ENCODE measurements at places on chromosomes 11 and 22.

- DNase-seq = no peak
Measured at GRCh38 chr11:44067266-44067665, 1.2 kb downstream of the ACCS start.

GRCh38 chr11:115693002-115693401 lies 188.8 kb upstream of the CADM1 start:
- DNase-seq = no peak

- peak; percentile 93 for DNase-seq
Measured at GRCh38 chr11:31757260-31757835, 53.8 kb downstream of the PAX6 start.

- no peak for DNase-seq
Measured at GRCh38 chr22:38169116-38169515, 12.5 kb downstream of the PLA2G6 start.

DNA sequence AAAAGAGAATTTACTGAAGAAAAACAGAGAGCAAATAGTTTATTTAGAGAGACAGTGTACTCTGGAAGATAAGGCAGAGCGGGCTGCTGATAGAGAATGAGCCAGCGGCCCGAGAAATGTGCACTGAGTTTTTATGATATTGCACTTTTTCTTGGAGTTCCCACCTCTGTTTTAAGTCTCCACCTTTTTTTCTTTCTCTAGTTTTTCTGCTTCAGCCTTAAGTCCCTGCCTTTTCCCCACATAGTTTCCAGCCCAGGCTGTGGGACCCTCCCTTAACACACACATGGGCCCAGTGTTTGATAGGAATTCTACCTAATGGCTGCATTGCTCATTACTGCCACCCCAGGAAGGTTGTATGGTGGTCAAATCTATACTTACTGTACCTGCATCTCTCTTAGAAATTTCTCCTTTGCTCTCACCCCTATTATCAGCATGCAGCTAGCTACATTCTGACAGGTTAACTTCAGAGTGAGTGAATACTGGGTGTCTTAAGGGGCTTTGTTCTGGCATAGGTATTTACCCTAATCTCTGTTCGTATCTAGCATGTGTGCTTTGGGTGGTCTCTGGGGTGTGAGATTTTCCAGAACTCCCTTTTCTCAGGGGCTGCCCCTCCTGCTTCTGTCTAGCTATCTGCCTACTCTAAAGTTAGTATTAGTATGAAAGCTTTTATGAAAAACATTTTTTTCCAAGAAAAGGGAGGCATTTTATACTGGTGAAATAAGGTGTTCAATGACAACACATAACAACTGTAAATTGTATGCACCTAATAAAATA lies 127.3 kb upstream of the TOP3B start:
- DNase-seq = no peak

DNA sequence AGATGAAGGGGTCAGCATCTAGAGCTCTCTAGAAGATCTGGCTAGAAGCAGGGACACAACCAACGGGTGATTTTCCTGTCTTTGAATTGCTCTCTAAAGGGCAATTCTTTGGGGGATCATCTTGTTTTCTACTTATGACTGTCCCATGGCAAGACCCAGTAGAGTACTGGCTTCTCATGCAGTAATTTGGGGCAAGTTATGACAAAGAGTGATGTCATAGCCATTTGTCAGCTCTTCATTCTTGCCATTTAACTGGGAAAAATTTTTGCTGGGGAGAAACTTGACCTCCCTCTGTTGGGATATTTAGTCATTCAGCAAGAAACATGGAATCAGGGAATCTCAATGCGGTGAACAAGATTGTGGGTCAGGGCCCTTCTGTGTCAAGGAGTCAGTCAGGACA lies 80.4 kb downstream of the SLC1A2 start:
- no peak for DNase-seq

DNA sequence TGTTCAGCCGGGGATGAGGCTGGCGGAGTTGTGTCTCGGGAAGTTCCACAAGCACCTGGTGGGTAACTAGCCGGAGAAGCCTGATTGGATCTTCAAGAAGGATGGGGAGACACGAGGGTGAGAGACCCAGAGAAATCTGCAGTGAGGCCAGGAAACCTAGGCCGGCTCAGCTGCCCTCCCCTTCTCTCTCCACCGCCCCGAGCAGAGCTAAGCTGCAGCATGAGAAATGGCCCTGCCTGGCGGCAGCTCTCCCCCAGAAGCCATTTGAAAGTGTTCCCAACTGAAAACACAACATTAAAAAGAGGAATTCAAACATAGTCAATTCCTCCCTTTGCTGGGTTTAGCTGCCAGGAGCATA lies 77.8 kb upstream of the SHISAL1 start:
- no peak for DNase-seq

- DNase-seq = peak; percentile 11
Measured at GRCh38 chr22:31179345-31179744, 19.4 kb downstream of the RNF185 start.

DNA sequence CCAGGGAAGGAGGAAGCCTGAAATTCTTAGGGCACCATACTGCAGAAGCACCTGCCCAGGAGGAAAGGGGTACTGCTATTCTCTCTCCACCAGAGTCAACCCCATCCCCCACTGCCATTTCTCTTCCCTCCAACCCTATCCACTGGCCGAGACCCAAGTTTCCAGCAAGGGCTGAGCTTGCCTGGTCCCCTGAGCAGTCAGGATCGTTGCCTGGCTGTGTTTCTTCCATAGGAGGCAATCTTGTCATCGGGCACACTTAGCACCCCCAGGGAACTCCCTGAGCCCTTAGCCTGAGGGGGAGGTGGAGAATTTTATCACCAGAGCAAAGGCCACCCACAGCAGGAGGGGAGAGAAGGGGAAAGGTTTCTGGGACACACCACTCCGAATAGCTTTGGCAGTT lies 115.8 kb upstream of the NECTIN1 start:
- no peak for DNase-seq

- peak; percentile 91 for DNase-seq
Measured at GRCh38 chr11:109644152-109644551, 222.2 kb downstream of the C11orf87 start.

DNA sequence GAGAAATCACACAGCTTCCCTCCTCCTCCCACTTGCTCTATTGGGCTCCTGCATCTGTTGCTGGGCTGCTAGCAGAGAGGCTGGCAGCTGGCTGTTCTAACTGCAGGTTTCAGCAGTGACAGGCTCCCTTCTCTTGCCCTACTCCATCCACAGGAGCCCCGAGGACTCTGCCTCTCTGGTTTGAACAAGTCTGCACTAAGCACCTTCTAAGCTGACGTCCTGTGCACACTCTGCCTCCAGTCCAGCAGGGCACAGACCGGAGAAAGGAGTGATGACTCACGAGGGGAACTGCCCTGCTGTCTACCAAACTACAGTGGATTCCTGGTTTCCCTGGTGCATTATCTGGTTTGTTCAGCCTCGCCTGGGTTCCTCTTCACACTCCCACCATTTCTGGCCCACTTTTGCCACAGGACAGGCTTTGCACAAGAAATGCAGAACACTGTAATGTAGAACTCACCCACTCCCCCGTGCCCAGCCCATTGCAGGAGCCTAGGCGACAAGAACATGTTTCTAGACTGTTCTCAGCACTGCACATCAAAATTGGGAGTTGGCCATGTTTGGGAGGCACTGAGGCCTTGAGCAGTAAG lies 26.0 kb downstream of the IL10RA start:
- no peak for DNase-seq

DNA sequence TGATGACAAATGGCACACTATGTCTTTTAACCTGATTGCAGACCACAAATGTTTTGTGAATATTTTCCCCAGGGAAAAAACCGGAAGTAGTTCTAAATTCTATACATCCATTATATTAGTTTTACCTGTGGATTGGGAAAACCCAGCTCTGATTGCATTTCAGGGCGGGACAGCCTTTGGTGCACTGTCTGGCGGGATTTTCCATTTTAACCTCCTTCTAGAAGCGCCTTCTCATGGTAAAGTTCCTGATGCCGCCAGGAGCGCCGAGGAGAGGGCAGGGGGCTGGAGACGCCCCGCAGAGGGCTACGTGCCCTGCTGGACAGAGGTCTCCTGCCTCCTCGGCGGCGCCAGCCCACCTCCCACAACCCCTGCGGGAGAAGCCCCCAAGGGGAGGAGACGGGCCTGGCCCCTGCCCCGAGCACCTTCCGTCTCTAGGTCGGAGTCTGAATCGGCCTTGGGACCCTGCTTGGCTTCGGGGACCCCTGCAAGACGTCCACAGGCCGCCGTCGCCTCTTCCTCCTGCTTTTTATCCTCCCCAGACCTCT lies 1.2 kb upstream of the P2RX6 start:
- no peak for DNase-seq

GRCh38 chr22:39234867-39235687 lies 9.7 kb downstream of the PDGFB start:
- peak; percentile 24 for DNase-seq

DNA sequence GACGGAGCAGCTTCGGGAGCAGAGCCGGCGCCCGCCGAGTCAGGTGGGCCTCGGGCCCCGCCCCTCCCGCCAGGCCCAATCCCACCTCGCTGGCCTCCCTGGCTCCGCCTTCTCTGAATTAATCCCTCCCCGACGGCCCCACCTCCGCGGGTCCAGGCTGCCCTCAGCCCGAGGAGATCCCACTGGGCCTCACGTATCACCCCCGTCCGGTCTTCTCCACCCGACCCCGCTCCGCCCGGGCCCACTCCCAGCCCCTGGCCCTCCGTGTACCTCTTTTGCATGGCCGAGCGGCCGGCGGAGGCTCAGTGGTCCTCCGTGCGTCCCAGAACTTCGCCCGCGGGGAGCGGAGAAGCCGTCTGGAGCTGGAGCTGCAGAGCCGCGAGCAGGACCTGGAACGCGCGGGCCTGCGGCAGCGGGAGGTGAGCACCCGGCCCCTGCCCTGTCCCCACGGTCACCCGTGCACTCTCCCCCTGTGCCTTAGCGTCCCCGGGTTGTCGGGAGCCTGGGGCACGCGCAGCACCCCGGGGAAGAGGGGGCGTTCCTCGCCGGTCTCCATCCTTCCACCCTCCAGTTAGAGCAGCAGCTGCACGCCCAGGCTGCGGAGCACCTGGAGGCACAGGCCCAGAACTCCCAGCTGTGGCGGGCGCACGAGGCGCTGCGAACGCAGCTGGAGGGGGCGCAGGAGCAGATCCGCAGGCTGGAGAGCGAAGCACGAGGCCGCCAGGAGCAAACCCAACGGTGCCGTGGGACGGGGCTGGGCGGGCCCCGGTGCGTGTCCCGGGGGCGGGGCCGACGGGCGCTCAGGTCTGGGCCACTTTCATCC lies 2.2 kb upstream of the CD151 start:
- DNase-seq = peak; percentile 87

DNA sequence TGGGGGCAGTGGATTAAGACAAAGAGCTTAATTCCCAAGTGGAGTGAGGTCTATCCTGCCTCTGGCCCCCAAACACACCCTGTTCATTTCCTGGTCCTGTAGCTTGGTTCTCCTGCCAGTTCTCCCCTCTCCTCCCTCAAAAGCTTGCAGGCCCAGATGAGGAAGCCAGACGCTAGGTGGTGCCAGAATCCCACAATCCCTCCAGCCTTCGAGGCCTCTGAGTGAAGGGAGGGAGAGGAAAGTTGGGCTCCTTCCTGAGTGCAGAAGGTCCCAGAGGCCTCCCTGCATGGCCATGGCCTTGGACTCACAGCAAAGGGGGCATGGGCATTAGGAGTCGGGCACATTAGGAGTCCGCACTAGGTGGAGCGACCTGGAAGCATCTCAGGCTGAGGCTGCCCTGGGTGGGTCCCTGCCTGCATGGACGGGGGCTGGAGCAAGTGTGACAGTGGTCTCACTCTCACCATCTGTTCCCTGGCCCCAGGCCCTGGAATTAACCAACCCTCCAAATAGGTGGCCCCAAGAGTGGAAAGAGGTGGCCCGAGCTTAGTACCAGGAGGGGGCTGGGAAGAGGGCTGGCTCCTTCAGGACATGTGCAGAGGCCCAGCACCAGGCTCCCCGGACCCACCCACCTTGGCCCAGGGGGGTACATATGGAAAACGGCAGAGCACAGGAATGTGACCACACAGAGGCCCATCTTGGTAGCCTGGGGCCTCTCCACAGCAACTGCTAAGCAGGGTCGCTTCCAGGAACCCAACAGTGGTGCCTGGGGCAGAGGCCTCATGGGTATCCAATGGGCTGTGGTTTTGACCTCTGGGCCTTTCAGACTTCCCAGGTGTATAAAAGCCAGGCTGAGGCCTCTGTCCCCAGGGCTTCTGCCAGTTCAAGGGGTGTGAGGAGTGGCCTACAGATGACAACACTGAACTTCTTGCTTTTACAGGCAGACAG lies 5.2 kb downstream of the FXYD2 start:
- DNase-seq = peak; percentile 26

- no peak for DNase-seq
Measured at GRCh38 chr22:46619240-46619829, 851 bp upstream of the GRAMD4 start.

DNA sequence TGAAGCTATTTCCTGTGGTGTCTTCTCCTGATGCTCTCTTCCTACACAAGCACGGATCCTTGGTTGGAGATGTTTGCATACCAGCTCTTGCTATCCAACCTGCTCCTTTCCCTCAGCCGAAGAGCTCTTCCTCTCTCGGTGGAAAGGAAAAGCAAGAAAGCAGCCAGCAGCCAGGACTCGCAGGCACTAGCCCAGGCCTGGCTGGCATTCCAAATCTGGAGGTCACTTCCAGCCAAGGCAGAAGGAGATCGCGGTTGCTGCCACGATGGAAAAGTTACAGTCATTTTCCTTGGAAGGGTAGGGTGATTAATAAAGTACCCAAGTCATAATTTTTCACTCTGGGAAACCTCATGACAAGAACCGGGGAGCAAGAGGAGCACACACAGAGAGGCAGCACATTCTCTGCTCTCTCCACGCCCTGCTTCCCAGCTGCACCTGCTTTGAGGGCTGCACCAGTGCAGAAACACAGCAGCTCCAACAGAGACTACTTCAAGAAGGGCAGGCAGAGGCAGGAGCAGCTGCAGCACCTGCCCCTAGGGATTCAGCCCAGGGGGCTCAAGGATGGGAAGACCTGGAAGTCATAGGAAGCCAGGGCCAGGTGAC lies 399.3 kb downstream of the CADM1 start:
- DNase-seq = no peak

DNA sequence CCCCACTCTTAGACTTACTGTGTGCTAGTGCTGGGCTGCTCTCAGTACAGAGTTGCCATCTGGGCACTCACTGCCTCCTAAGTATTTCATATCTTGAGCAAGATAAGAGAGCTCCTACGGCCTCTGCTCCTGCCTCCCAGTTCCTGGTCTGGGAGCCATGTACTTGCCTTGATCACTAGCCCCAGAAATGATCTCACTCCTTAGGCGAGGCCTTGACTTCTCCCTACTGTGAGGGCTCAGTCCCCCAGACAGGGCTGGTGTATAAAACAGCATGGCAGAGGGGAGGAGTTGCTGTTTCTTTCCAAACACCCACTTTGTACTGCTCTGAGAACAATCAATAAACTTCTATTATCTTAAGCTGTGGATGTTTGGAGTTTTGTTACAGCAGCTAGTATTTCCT lies 47.4 kb upstream of the TP53I11 start:
- no peak for DNase-seq

DNA sequence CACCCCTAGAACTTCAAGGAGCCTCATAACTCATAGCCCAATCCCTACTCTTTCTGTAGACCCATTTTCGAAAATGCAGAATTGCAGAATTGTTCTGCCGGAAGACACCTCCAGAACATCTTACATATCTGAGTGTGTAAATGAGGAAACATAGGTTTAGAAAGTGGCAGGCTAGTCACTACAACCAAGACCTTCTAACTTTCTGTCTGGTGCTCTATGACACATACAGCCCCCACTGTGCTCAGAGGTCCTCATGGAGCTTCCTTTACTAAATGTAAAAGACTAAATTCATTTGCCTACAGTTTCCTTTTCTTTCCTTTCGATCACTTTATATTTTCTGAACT lies 132.1 kb upstream of the DDI1 start:
- DNase-seq = no peak

GRCh38 chr11:125869521-125869920 lies 17.9 kb upstream of the HYLS1 start:
- no peak for DNase-seq

GRCh38 chr11:11946878-11947277 lies 61.5 kb downstream of the DKK3 start:
- DNase-seq = no peak

GRCh38 chr11:28400331-28401100 lies 292.3 kb downstream of the METTL15 start:
- DNase-seq = no peak

All from NCI-H1105 treated with DMSO at 0.1 percent for 48 hours (cell line).